ENCODE measurements at places on chromosomes 6 and 20.

DNA sequence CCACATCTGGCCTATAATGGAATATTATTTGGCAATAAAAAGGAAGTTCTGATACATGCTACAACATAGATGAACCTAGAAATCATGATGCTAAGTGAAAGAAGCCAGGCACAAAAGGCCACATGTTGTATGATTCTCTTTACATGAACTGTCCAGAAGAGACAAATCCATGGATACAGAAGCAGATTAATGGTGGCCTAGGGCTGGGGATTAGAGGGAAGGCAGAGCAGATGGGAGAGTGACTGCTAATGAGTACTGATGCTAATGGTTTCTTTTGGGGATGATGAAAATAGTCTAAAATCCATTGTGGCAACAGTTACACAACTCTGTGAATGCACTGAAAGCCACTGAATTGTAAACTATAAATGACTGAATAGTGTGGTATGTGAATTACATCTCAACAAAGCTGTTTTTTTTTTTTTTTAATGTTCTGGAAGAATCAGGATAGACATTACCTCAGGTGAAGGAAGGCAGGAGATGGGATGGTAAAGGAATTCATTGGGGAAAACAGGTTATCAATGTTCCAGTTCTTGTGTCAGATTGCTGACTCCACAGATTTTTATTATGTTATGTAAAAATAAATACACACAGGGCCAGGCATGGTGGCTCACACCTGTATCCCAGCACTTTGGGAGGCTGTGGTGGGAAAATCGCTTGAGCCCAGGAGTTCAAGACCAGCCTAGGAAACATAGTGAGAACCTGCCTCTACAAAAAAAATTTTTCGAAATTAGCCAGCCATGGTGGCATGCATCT is 8.9 kb upstream of the SOX12 start:
- peak; percentile 58 for DNase-seq

- DNase-seq, result no peak
Observed at GRCh38 chr6:132733283-132733682, 19.4 kb upstream of the VNN1 start.

GRCh38 chr6:34154668-34155447 is 9.0 kb upstream of the GRM4 start:
- DNase-seq, result peak; percentile 36

DNA sequence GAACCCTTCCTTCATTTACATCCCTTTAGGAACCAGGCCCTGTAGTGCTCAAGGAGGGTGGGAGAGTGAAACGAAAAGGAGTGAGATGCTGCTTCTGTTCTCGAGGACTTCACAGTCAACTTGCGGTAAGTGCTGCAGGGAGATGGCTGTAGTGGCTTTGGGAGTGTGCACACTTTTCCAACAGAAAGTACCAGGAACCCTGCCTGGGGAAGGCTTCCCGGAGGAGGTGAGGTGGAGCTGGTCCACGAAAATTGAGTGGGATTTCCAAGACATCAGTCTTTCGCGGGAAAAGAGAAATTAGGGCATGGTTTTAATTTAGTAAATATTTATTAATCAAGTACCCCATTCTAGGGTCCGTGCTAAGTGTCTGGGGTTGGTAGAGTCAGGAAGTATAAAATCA is 12.7 kb downstream of the TRIM31 start:
- no peak for DNase-seq

DNA sequence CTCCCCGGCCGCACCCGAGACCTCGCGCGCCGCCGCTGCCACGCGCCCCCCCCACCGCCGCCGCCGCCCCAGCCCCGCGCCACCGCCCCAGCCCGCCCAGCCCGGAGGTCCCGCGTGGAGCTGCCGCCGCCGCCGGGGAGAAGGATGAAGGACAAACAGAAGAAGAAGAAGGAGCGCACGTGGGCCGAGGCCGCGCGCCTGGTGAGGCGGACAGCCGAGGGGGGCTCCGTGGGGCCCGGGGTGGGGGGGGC is 426 bp downstream of the ASXL1 start:
- DNase-seq, result no peak

DNA sequence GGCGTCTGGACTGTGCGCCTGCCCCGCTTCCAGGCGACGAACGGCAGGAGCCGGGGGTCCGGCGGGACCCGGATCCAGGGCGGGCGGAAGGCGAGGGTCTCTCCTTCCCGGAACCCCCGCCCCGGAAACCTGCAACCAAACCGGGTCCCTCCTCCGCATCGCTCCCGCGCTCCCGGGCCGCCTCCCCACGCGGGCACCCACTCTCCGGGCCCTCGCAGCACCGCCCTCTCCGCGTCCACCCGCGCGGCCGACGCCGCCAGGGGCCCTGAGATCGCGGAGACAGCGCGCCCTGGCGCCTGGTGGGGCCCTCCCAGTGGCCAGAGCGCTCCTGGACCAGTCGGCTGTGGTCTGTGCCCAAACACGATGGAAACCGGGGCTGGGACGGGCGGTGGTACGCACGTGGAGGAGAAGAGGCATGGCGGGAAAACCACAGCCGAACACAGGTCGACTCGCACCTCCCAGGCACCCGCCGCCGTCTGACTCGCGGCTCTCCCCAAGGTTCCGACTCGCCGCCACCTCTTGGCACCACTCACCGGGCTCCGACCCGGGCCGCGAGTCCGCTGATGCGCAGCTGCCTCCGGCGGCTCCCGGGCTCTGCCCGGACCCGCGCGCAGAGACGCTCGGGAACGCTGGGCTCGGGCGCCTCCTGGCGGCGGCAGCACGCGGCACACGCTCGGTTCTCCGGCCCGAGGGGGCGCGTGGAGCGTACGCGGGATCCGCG is 7.9 kb downstream of the NKX2-2 start:
- peak; percentile 24 for DNase-seq

GRCh38 chr6:20640181-20640580 is 105.9 kb downstream of the CDKAL1 start:
- DNase-seq, result no peak

DNA sequence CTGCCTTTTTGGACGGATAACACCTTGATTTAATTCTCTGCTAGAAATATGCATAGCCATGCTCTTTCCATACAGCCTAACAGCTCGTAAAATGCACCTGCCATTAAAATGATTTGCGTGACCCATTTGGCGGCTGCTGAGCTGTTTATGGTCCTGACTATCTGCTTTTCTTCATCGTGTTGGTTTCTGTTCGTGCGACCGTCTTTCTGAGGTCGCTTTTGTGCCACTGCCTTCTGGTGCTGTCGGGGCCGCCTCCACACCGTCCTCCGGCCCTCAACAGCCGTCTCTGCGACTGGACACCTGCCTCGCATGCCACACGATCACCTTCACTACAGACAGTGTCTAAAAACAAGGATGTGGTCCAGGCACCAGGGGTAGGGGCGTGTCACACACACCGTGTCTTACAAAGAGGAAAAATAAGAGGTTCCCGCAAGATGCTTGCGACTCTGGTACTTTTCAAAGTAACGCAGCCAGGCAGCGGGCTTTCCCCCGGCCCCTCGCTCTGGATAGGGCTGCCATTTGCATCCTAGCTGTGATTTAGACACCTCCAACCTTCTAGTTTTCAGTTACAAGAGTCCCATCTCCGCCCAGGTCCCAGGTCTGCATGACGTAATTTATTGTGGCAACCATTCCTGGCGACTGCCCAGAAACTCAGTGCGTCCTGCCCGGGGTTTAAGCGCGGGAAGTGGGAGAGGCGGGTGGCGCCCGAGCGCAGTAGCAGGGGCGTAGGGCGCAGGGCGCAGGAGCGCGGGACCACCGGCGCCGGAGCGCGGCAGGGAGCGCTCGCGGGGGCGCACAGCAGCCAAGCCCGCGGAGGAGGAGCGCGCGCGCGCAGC is at the start of gene STMND1:
TSS of gene STMND1 (plus strand) at position 629 of the 836 bp plus-strand sequence. CDS start 208 bp downstream, outside the sequence.
- DNase-seq, result peak; percentile 31

- no peak for DNase-seq
Observed at GRCh38 chr6:43453831-43454230, 1.5 kb downstream of the DLK2 start.

DNA sequence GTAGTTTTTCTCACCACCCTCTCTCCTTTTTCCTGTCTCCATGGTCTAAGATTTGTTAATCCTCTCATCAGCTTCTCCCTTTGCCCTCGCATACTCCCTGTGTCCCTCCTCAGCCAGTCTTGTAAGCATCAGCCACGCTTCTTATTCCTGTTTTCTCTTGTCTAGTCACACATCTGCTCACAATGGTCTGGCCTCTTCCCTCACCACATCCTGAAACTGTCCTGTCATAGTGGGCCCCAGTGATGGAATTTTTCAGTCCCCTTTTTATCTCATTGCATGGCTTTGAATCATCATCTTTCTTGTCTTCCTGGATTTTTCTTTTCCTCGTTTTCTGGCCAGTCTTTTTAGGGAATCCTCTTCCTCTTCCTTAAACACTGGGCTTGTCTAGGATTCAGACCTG is 57.2 kb downstream of the GFRA4 start:
- peak; percentile 50 for DNase-seq

DNA sequence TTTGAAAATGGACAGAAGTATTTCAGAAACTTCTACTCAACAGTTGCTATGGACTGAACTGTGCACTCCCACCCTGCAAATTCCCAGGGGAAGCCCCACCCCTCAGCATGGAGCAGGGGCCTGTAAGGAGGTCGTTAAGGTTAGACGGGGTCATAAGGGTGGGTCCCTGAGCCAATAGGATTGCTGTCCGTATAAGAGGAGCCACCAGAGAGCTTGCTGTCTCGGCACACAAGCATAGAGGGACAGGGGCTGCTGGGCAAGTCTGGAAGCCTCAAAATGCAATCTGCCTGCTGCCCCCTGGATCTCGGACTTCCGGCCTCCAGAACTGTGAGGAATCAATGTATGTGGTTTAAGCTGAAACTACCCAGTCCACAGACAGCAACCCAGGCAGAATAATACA is 37.4 kb upstream of the AFDN start:
- DNase-seq, result no peak

GRCh38 chr20:46113113-46113470 is 5.0 kb upstream of the CD40 start:
- no peak for DNase-seq

- no peak for DNase-seq
Observed at GRCh38 chr6:107314531-107314939, 144.8 kb downstream of the PDSS2 start.

- peak; percentile 91 for DNase-seq
Observed at GRCh38 chr6:160462551-160463109, 114.5 kb downstream of the SLC22A3 start.

- DNase-seq, result no peak
Observed at GRCh38 chr20:21208999-21209398, 83.1 kb downstream of the KIZ start.

GRCh38 chr6:84582997-84583396 is 181.4 kb downstream of the TBX18 start:
- peak; percentile 58 for DNase-seq

GRCh38 chr20:38321959-38322598 is 18.1 kb downstream of the BPI start:
- peak; percentile 65 for DNase-seq

- no peak for DNase-seq
Observed at GRCh38 chr6:129657483-129657882, 52.5 kb downstream of the ARHGAP18 start.

DNA sequence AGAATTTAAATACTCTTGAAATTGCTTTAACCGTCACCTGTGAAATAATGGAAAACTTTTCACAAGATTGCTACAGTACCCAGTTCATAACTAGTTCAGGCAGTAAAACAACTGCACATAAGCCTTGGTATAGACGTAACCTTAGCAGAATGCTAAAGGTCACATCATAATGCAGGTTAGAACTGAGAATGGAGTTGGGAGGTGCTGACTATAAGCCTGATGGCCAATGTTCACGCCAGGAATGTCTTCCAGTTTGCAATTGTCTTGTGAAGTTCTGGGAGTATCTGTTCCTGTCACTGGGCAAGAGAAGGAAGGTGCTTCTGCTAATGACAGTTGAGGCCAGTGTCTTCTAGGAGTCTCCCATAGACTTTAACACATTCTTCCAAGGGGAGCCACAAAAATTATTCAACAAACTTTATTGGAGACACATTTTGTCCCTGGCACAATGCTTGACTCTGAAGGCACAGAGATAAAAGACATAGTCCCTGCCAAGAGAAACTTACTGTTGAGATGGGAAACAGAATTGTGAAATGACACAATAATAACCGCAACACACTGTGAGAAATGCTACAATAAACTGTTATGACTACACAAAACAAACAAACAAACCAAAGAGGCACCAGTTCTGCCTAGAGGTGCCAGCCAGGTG is 24.6 kb upstream of the CEP162 start:
- DNase-seq, result no peak

All from fibroblast of upper back skin (primary cell).